Activated CD4-positive, alpha-beta T cell treated with anti-CD3 and anti-CD28 coated beads, Interleukin-2, amount 10 ng/mL, durations not matched to agents 24 days and 14 days (primary cell): ENCODE measurements at places on chromosomes 12 and 14.

DNA sequence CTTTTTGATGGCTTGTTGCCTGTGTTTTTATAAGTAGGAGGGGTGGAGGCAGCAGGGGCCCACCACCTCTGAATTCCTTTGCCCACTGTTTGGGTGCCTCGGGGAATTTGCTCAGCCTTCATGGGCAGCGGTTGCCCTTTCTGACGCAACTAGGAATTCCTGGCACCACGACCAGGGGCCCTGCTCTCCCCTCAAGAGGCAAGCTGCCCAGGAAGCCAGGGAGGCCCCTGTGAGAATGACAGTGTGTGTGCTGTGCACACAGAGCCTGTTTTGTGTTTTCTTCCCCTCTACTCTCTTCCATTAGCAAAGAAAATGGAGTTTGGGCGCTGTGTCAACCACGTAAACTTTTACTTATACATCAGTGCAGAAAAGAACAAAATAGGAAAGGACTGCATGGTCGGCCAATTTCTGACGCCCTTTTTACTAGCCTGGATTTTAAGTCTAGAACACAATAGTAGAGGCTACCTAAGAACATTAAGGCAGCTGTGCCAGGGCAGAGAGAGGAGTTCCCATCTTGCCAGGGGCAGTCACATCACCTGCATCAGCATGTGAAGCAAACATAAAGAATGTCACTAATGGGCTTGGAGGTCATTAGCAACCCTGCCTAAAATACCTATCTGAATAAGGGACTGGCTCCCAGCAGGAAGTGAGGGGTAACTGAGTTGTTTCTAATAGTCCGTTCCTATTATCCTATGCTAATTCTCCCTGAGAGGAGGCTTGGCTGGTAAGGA lies 17.9 kb upstream of the PTGR2 start:
- DNase-seq = no peak
- no peak overlapping the region for H3K27ac ChIP-seq
- H3K27me3 ChIP-seq = no peaks in the 10 kb centered on the region
- no peak overlapping the region for H3K4me3 ChIP-seq
- no peaks in the 10 kb centered on the region for H3K36me3 ChIP-seq

GRCh38 chr14:98606041-98606640 lies 665.9 kb downstream of the BCL11B start:
- H3K36me3 ChIP-seq = no peaks in the 10 kb centered on the region
- no peak overlapping the region for H3K4me3 ChIP-seq
- H3K4me1 ChIP-seq = peaks cover 7% of the 10 kb centered on the region
- H3K27me3 ChIP-seq = no peaks in the 10 kb centered on the region
- no peak overlapping the region for H3K27ac ChIP-seq

DNA sequence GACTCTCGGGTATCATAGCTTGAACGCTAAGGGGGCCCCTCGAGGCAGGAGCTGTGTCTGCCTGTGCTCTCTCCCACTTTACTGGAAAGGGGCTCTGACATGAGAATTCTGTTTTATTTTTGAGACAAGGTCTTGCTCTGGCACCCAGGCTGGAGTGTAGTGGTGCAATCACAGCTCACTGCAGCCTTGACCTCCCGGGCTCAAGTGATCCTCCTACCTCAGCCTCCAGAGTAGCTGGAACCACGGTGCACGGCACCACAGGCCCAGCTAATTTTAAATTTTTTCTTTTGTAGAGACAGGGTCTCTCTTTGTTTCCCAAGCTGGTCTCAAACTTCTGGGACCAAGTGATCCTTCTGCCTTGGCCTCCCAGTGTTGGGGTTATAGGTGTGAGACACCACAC lies 77.7 kb downstream of the PAPOLA start:
- peaks cover 4% of the 10 kb centered on the region for H3K4me1 ChIP-seq
- H3K4me3 ChIP-seq = no peak overlapping the region
- H3K36me3 ChIP-seq = no peaks in the 10 kb centered on the region
- DNase-seq = peak; percentile 49
- peaks cover 6% of the 10 kb centered on the region for H3K27me3 ChIP-seq

GRCh38 chr12:52046859-52047258 lies 4.4 kb upstream of the NR4A1 start:
- H3K4me1 ChIP-seq = peaks cover 32% of the 10 kb centered on the region
- H3K27me3 ChIP-seq = peaks cover 5% of the 10 kb centered on the region
- H3K36me3 ChIP-seq = peaks cover 3% of the 10 kb centered on the region
- no peak for DNase-seq
- no peak overlapping the region for H3K4me3 ChIP-seq

- no peaks in the 10 kb centered on the region for H3K36me3 ChIP-seq
- no peak for DNase-seq
- H3K27me3 ChIP-seq = peaks cover 15% of the 10 kb centered on the region
- no peak overlapping the region for H3K27ac ChIP-seq
- no peak overlapping the region for H3K4me3 ChIP-seq
Measured at GRCh38 chr14:74326369-74327152, 21.7 kb upstream of the VRTN start.

- H3K27ac ChIP-seq = no peak overlapping the region
- H3K4me3 ChIP-seq = no peak overlapping the region
- peaks cover 16% of the 10 kb centered on the region for H3K27me3 ChIP-seq
- DNase-seq = no peak
Measured at GRCh38 chr14:75476274-75476995, 45.8 kb upstream of the BATF start.

GRCh38 chr12:52805000-52805399 lies 8.9 kb downstream of the KRT4 start:
- no peaks in the 10 kb centered on the region for H3K36me3 ChIP-seq
- H3K27me3 ChIP-seq = no peaks in the 10 kb centered on the region
- no peak overlapping the region for H3K4me3 ChIP-seq
- H3K27ac ChIP-seq = no peak overlapping the region

- H3K4me1 ChIP-seq = peaks cover 4% of the 10 kb centered on the region
- no peak for DNase-seq
- no peaks in the 10 kb centered on the region for H3K27me3 ChIP-seq
- no peak overlapping the region for H3K27ac ChIP-seq
- peaks cover 8% of the 10 kb centered on the region for H3K36me3 ChIP-seq
Measured at GRCh38 chr14:68611599-68611998, 181.3 kb downstream of the ZFP36L1 start.

DNA sequence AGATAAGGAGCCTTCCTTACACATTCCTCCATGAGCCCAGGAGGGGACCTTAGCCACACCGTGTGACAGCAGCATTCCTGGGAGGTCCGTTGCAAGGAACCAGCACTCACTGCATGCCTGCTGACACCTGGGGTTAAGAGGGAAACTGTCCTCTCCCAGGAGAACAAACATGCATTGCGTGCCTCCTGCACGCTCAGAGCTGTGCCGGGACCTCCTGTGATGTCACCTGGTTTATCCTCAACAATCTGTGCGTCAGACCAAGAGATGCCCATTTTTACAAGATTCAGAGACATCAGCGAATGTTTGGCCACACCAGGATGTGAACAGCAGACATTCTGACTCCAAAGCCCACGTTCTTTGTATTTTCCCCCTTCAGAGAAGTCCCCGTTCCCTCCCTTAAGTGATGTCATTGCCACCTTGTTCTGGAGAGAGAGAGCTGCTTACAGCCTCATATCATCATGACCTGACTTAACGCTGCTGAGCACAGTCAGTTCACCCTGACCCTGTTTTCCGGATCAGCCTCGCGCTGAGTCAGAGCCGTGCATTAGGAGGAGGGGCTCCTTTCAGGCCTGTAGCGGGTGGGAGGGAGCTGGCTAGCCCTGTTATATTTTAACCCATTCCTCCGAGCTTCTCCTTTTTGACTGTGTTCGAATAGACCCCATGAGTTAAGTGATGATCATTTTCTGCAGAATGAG lies 36.2 kb downstream of the TMEM120B start:
- peak; percentile 61 for DNase-seq
- H3K36me3 ChIP-seq = peaks cover 24% of the 10 kb centered on the region
- peaks cover 8% of the 10 kb centered on the region for H3K4me1 ChIP-seq
- H3K27ac ChIP-seq = peak overlapping the region; percentile 59
- H3K27me3 ChIP-seq = no peaks in the 10 kb centered on the region

DNA sequence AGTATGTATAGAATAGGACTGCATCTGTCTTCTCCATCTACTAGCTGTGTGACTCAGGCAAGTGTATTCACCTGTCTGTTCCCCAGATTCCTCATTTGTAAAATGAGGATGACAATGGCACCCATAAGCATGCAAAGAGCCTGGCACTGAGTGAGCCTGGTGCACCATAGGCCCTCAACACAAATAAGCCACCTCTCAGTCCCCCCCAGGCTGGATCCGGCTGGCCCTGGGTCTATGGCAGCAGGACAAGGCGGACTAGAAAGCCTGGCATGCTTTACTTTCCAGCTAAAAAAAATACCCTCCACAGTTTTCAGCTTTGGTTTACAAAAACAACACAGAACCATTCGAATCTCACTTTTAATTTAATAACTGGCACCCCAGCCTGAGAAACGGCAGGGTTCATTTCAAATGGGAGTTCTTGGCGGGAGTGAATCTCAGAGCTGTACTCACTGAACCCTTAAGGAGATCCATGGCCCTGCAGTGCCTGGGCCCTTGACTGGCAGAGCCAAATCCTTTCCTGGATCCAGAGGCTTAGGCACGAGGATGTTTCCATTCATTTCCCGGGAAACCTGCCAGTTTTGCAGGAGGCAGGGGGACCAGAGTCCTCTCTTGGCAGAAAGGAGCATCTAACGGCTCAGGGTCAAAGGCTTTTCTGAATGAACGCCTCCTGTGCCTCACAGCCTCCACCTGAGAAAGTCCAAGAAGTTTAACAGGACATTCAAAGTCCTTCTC lies 17.7 kb downstream of the SYNE3 start:
- peaks cover 61% of the 10 kb centered on the region for H3K4me1 ChIP-seq
- peaks cover 35% of the 10 kb centered on the region for H3K36me3 ChIP-seq
- no peaks in the 10 kb centered on the region for H3K27me3 ChIP-seq

DNA sequence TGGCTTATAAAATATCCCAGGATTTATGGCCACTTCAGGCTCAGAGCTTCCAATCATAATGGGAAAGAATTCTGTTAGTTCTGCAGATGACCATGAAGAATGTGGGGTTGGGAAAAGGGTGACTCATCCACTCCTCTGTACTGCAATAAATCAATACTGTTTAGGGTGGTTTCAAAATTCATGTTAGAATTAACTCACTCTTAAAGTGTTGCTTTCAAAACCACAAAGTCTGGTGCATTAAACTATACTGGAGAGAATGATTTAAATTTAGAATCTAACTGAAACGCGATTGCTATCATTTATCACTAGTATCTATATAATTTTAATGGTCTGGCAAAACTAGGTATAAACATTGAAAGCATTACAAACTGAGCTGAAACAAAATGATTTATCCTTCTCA lies 798 bp downstream of the CCDC198 start:
- H3K27ac ChIP-seq = no peak overlapping the region
- H3K4me1 ChIP-seq = no peaks in the 10 kb centered on the region

- no peak overlapping the region for H3K4me3 ChIP-seq
- H3K36me3 ChIP-seq = no peaks in the 10 kb centered on the region
- DNase-seq = no peak
- no peak overlapping the region for H3K27ac ChIP-seq
Measured at GRCh38 chr12:94498698-94499097, 39.0 kb upstream of the CEP83 start.

GRCh38 chr12:53212931-53213330 lies 5.9 kb upstream of the ITGB7 start:
- peaks cover 72% of the 10 kb centered on the region for H3K36me3 ChIP-seq
- no peak for DNase-seq
- H3K27me3 ChIP-seq = no peaks in the 10 kb centered on the region

GRCh38 chr14:72444701-72445100 lies 449.2 kb downstream of the DPF3 start:
- peaks cover 1% of the 10 kb centered on the region for H3K27me3 ChIP-seq
- peaks cover 67% of the 10 kb centered on the region for H3K4me1 ChIP-seq
- no peak for DNase-seq
- H3K27ac ChIP-seq = no peak overlapping the region

- no peaks in the 10 kb centered on the region for H3K36me3 ChIP-seq
- no peak overlapping the region for H3K27ac ChIP-seq
- no peaks in the 10 kb centered on the region for H3K27me3 ChIP-seq
- no peaks in the 10 kb centered on the region for H3K4me1 ChIP-seq
Measured at GRCh38 chr12:109757671-109758265, 44.1 kb downstream of the FAM222A start.
